Astrocyte of the cerebellum (primary cell): ENCODE measurements at places on chromosomes 3 and 15.

GRCh38 chr3:189394599-189395121 lies 222.9 kb downstream of the TPRG1 start:
- no peak for DNase-seq

GRCh38 chr3:52216585-52217408 lies 8.6 kb downstream of the TLR9 start:
- peak; percentile 49 for DNase-seq

DNA sequence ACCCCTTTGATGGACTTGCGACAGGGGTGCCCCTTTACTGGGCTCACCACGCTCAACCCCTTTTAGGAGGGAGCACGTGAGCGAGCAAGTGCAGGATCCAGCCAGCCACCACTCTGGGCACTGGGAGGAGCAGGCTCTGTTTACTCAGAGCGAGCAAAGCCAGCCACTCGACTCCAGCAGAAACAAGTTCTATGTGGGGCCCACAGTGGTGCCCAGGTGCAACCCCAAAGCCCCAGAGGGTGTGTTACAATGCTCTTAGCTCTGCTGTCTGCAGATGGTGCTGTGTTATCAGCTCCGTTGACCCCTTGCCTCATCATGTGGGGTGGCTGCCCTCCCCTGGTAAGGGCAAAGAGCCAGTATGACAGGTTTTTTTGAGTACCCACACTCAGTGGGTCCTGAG lies 120.3 kb upstream of the SUCLG2 start:
- DNase-seq, result no peak

DNA sequence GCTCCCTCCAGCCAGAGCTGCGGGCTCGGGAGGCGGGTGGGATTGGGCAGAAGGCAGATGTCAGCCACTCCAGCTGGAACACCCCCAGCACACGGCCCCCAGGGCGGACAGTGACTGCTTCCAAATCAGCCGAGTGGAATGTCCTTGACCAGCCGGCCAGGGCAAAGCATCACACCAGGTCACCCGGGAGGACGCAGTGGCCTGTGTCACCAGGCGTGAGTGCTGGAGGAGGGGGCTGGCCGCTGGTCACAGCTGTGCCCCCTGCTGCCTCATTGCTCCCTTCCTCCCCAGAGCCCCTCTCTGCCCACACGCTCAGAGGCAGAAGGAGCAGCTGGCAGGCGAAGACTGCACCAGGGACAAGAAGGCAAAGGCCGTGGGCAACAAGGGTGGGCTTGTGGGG lies 33.5 kb downstream of the NTRK3 start:
- DNase-seq, result no peak

GRCh38 chr3:194311000-194311399 lies 40.1 kb downstream of the CPN2 start:
- DNase-seq, result no peak

GRCh38 chr15:100760357-100760903 lies 119.2 kb upstream of the ALDH1A3 start:
- DNase-seq, result no peak

- peak; percentile 83 for DNase-seq
These were observed 86.5 kb downstream of the MB21D2 start for GRCh38 chr3:192831111-192831644.

GRCh38 chr15:87623832-87624231 lies 632.7 kb downstream of the NTRK3 start:
- DNase-seq, result no peak

- DNase-seq, result no peak
These were observed 168.1 kb upstream of the LRRN1 start for GRCh38 chr3:3631114-3631513.

- no peak for DNase-seq
These were observed 3.1 kb downstream of the ANXA2 start for GRCh38 chr15:60394689-60395097.

DNA sequence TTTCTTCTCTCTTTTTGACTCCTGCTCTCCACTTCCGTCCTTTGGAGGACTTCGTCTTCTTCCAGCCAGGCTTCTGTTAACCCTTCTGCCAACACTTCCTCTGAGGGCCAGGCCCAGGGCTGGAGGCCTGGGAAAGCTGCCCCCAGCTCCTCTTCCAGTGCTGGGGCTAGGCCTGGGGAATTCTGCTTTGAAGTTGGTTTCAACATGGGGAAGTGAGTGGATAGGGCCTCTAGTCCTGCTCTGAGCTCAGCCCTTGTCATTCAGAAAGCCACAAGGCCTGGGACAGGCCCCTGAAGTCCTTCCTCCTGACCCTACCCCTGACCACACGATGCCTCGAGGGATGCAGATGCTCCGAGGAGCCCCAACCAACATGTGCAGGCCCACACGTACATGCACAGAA lies 53.9 kb upstream of the HERC1 start:
- no peak for DNase-seq

DNA sequence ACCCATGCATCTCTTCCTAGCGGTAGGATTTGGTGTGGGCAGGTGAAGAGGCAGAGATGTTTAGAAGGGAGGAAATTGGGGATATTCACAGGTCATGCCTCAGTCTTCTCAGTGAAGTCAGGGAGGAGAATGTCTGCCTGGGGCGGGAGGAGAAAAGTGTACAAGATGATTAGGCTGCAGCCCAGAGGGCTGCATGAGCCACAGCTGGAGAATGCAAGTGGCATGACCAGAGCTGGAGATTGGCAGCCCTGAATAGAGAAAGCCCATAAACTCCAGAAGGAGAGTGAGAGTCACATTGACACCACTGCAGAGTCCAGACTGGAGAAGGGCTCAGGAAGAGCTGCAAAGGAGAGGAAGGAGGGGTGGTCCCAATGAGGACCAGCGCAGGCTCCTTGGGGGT lies 22.6 kb downstream of the PDHB start:
- no peak for DNase-seq

DNA sequence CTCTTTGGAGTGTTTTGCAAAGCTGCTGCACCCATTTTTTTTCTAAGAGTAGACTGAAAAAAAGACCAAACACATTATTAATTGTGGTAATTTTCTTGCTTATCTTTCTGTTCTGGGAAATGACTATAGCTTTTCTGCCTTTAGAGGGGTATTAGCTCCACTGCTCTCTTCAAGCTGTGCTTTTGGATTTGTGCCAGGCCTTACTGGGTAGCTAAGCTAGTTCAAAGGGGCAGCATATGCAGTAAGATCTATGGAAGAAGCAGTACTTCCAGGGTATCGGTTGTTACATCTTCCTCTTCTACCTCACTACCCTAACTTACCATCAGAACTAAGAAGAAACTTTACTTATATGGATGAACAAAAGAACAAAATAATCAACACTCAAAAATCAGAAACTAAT lies 28.7 kb upstream of the ARIH1 start:
- DNase-seq, result no peak

GRCh38 chr3:105413343-105413887 lies 46.7 kb downstream of the ALCAM start:
- no peak for DNase-seq

DNA sequence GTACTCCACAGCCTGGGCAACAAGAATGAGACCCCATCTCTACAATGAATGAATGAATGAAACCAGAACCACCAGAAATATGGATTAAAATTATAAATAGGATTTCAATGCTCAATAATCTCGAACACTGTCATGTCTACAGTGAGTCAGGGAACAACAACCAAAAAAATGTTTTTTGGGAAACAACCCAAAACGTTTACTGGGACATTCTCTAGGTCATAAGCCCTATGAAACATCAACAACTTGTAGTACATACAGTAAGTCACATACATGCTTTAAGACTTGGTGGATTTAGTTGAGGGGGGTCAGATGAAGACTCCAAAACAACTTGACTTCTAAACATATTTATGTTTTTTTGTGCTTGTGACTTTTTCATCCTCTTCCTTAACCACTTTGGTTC lies 511.2 kb downstream of the FOXP1 start:
- DNase-seq, result no peak

DNA sequence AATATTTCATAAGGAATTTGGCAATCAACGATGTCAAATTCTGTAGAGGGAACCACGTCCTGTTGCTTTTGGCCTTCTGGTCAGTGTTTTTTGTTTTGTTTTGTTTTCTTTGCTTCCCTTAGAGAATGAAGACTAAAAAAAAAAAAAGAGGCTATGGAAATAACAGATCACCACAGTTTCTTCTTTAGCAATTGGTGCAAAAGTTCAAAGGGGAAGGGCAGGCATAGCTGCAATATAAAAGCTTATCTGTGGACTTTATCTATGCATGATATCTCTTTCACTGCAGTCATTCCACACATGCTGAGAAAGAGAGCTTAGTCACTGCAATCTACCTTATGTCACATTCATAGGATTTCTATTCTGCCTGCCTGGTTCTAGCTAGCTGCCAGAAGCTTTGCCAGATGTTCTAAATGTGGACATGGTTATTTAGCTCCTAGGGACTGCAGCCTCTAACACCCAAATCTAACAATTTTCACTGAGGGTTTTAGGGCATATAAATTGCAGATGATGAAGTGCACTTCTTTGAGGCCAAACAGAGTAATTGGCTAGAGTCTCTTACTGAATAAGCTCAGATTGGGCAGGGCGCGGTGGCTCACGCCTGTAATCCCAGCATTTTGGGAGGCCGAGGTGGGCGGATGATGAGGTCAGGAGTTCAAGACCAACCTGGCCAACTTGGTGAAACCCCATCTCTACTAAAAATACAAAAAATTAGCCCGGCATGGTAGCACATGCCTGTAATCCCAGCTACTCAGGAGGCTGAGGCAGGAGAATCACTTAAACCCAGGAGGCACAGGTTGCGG lies 637.2 kb downstream of the NTRK3 start:
- peak; percentile 81 for DNase-seq

GRCh38 chr15:48400086-48400485 lies 68.9 kb downstream of the DUT start:
- DNase-seq, result no peak

DNA sequence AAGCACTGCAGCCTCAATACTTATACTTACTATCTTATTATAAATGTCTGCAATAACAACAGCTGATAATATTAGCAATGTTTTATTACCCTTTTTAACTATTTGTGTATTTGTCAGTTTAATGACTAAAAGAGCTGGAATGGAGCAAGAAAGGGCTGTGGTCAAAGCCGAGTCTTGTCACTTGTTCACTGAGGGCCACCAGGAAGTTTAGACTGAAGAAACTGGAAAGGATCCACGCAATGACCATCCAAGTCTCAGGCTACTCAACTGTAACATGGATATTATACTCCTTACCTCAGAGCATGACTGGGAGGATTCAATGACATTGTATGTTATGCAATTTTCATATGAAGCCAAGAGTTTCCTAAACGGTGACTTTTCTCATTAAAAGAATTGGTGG lies 90.4 kb downstream of the TJP1 start:
- no peak for DNase-seq

GRCh38 chr3:98545940-98546339 lies 14.2 kb downstream of the GPR15 start:
- DNase-seq, result no peak

GRCh38 chr15:44711096-44711742 lies at the start of the genes B2M and PATL2:
Gene B2M, plus strand, starts transcription at chr15:44711517. Its CDS starts 30 bp downstream, at chr15:44711547.
Gene PATL2, minus strand, starts transcription at chr15:44711323. Its CDS starts 34,833 bp downstream, at chr15:44676490.
- DNase-seq, result peak; percentile 95

DNA sequence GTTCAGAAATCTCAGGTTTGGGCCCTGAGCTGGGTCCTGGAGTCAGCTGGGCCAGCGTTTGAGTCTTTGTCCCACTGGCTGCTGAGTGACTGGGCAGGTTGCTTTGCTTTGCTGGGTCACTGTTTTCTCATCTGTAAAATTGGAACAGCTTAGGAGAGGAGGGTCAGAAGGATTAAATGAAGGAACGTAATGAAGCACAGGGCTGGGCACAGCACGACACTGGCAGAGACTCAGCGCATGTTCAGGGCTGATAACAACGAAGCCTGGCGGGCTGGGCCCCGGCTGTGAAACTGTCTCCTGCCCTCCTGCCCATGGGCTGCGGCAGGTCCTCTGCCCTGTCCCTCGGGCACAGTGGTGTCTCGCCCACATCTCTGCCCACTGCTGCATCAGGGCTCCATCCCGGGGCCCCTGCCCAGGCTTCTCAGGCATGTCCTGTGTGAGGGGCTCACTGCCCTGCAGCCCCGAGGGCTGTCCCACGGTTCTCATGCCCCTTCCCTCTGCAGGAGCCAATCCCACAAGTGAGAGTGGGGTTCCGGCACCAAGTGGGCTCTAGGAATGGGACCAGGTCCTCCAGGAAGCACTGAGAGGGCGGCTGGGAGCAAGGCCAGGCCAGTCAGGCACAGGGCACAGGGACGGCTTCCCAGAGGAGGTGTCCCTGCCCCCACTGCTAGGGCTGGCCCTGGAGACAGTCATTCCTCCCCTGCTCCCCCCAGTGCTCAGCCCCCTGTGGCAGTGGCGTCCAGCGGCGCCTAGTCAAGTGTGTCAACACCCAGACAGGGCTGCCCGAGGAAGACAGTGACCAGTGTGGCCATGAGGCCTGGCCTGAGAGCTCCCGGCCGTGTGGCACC lies 88.0 kb downstream of the TBC1D2B start:
- no peak for DNase-seq

DNA sequence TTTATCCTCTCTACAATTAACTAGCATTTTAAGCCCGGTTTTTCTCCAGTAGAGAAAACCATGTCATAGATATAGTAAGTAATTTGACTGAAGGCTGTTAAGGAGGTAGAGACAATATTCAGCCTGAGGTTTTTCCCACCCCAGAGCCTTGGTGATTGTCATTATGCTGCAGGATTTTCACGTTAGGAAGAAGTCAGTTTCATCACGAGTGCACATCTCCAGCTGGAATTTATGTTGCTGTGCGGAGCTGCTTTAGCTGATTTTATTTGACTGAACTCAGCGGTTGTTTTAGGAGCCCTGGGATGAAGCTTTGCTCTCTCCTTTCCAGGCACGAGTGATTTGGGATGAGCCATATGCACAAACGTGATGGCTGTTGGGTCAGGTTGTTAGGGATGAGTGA lies 271.3 kb upstream of the RGMA start:
- no peak for DNase-seq

- DNase-seq, result no peak
These were observed 79.1 kb downstream of the SLC25A26 start for GRCh38 chr3:66299891-66300290.

DNA sequence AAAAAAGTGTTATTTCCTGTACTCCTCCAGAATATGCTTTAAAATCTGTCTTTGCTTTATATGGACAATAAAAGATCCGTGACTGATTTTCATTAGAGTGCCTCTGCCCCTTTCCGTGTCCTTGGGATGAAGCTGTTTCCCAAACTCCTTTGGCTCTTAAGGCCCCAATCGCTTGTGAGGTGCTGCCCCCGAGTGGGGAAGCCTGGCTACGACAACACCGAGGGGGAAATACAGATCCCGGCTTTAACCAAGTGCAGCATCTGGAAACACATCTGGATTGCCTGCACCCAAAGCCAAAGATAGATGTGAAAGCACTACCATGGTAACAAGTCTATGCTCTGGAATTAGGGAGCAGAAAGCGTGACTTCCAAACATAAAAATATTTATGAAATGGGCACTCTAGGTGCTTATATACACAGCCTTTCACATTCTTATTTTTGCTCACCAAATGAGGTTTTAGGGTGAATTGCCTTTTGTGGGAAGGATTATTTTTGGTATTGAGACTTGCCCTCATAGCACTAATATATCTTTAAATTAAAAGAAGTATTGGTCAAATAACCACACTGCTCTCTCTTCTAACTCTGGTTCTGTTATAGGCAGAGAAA lies 40.6 kb upstream of the ADCY5 start:
- peak; percentile 33 for DNase-seq

DNA sequence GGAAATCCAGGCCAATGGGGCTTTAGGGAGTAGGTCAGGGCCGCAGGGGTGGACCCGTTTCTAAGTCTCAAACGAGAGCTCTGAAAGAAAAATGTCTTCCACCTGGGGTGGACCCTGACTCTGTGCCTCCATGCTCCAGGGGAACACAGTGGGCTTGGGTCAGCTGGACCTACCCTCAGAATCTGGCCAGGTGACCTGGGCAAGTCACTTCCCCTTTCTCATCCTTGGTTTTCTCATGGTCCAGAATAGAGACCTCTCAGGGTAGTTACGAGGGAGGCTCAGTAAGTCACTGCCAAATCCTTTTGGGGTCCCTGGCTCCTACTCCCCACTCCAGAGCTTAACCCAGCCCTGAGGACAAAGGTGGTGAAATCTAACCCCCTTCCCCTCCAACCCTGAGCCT lies 25.8 kb downstream of the EFCAB12 start:
- no peak for DNase-seq
